ENCODE measurements at places on chromosomes 6 and 20.

DNA sequence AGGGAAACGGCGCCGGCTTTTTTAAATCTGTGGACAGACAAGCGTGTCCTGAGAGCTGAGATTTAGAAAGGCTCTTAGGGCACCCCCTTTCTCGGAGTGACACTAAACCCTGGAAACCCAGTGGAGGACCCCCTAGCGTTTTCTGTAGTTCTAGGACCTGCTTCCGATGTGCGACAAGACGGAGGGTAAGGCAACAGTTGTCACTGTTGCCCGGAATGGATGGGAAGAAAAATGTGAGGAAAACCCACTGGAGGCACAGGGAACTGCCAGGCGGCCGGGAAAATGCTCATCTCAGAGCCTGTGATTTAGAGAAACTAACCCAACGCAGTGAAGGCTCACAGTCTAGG is 551 bp upstream of the ATP5F1E start:
- DNase-seq = no peak

DNA sequence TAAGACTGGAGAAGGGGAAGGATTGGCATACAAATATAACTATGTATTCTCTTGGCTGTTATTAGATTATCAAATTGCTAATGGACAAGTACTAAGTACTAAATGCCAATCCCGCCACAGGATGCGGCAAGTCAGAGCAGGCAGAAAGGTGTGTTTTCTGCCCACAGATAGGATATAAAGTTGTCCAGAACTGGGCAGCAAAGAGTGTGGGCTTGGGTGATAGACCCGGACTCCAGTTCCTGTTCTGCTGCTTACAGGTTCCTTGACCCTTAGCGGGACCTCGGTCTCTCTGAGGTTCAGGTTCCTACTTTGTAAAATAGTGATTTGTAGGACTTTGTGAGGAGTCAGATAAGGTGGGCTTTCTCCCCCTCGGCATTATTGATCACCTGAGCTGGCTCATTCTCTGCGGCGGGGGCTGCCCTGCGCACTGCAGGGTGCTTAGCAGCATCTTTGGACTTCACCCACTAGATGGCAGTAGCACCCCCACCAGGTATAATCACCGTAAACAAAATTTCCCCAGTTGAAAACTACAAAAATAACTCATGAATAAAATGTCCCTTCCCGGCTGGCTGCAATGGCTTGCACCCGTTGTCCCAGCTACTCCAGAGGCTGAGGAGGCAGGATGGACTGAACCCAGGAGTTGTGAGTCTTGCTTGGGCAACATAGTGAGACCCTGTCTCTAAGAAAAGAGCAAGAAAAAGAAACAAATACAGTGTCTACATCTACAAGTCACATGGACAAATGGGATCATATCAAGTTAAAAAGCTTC is 193.1 kb downstream of the DOK5 start:
- peak; percentile 36 for DNase-seq

- DNase-seq = no peak
Observed at GRCh38 chr6:6469074-6469473, 119.4 kb upstream of the LY86 start.

DNA sequence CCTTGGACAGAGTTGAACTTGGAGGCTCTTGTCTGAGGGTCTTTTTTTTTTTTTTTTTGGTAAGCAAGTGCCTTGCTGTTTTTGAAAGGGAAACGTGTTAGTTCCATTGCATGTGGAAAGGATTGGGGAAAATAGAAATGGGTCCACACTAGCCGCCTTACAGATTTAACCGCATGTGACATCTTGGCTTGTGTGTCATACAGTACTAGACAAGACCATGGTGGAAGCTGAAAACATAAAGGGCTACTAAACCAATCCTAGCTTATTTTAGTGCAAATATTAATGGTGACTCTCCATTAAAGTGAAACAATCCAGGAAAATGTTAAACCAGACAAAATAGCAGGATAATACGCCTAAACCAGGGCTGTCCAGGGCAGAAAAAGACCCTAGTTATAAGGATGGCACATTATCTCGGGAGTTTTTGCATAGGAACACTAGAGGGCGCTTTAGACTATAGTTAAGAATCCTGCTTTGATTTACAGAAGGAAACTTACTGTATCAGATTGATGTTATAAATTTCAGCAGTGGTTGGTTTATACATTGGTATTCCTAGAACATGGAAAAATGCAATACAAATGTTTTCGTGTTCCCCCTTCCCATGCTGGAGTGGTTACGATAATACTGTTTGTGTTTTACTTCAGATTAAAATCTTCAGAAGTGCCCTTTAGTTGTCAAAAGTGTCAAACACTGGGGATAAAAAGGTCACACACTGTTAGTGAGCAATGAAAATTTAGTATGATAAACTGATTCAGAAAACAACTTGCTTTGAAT is 59.8 kb upstream of the DEK start:
- DNase-seq = no peak

GRCh38 chr6:87430499-87430898 is 22.7 kb downstream of the CFAP206 start:
- DNase-seq = no peak

DNA sequence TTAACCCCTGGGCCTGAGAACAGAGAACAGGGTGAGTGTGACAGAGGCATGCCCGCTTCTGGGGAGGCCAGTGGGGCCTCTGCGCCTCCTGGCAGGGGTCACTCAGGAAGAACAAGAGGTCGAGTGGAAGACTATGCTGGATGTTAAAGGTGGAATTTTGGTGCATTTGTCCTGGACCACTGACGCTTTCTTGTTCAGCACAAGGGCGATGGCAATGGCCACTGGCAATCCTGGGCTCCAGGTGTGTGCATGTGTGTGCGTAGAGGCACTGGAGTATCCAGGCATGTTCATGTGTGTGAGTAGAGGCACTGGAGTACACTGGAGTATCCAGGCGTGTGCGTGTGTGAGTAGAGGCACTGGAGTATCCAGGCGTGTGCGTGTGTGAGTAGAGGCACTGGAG is 23.5 kb upstream of the NPBWR2 start:
- no peak for DNase-seq

- no peak for DNase-seq
Observed at GRCh38 chr20:15596220-15596890, 976.9 kb downstream of the KIF16B start.

- DNase-seq = no peak
Observed at GRCh38 chr6:106156863-106157262, 70.7 kb downstream of the PRDM1 start.

GRCh38 chr20:38799203-38799602 is 6.3 kb upstream of the PPP1R16B start:
- no peak for DNase-seq

DNA sequence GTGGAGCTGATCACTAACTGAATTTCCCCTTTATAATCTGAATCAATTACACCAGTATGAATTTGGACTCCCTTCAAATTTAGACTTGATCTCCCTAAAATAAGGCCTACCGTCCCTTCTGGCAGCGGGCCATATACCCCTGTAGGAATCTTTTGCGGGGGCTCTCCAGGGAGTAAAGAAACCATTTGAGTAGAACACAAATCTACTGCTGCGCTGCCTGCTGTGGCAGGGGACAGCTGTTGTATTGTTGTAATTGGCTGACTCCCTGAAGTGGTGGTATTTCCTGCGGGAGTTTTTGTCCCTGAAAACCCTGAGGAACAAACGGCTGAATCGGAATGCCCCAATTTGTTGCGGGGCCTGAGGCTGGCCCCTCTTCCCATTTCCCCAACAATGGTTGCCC is 16.0 kb upstream of the PTCRA start:
- DNase-seq = no peak

DNA sequence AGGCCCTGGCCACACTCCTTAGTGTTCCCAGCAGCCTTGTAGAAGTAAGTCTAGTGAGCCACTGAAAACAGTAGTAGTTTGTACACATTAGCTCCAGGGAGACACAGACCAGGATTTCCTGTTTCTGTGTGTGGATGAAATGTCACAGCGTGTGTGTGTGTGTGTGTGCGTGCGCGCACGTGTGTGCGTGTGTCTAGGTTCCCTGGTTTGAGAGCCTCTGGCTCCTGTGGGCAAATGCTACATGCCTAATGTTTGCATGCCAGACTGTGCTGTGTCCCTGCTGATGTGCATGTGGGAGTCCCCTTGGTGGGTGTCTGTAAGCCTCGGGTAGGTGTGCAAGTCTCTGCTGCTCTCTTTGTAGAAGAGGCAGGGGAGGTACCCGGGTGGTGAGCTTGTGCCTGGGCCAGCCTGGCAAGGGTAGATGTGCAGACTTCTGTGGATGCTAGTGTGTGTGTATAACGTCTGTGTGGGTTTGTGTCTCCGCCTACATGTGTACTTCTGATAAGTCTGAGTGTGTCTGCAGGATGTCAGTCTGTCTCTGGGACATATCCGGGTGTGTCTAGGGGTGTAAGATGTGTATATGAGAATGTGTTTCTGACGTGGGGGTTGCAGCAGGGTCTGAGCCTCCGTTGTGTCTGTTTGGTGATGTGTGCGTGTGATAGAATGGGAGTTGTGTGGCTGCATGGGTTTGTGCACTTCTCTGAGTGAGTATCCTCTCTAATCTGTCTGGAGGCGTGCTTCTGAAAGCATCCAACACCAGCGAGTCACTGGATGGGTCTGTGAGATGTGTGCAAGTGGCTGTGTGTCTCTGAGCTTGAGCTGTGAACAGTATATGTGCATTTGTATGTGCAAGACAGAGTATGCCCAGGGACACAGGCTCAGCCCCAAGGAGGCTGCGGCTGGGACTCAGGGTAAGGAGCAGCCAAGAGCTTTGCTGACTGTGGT is 19.0 kb upstream of the TLDC2 start:
- DNase-seq = no peak

GRCh38 chr6:166058064-166058739 is 109.4 kb downstream of the TBXT start:
- no peak for DNase-seq

GRCh38 chr6:143822584-143823024 is 20.5 kb upstream of the LTV1 start:
- DNase-seq = no peak

DNA sequence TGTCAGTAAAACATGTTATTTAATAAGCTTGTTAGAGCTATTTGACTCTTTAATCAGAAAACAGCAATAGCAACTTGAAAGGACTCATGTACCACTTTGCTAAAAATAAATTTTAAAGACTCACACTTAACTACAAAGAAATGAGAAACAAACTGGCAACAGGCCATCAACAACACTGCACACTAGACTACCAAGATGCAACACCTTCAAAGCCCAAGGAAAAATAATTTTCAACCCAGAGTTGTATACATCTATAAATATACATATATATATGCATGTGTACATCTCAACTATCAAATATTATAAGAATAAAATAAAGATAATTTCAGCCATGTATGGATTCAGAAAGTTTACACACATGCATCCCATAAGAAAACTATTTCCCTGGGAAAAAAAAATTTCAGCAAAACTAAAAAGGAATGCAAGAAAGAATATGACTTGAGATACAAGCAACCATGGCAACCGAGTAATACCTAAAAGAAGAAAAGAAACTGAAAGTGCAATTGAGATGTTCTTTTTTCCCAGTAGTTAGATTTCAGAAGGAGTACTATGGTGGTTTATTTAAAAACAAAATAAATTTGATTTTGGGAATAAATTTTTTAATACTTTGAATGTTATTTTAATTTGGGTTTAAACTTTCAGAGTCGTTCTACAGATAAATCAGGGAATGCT is 303.8 kb downstream of the UBE3D start:
- DNase-seq = no peak

GRCh38 chr20:9635750-9636149 is 121.4 kb downstream of the LAMP5 start:
- no peak for DNase-seq

- no peak for DNase-seq
Observed at GRCh38 chr6:44138717-44139350, 11.5 kb downstream of the TMEM63B start.

GRCh38 chr6:142304241-142304640 is 2.4 kb downstream of the ADGRG6 start:
- no peak for DNase-seq

- no peak for DNase-seq
Observed at GRCh38 chr6:24925661-24926060, 10.1 kb downstream of the RIPOR2 start.

DNA sequence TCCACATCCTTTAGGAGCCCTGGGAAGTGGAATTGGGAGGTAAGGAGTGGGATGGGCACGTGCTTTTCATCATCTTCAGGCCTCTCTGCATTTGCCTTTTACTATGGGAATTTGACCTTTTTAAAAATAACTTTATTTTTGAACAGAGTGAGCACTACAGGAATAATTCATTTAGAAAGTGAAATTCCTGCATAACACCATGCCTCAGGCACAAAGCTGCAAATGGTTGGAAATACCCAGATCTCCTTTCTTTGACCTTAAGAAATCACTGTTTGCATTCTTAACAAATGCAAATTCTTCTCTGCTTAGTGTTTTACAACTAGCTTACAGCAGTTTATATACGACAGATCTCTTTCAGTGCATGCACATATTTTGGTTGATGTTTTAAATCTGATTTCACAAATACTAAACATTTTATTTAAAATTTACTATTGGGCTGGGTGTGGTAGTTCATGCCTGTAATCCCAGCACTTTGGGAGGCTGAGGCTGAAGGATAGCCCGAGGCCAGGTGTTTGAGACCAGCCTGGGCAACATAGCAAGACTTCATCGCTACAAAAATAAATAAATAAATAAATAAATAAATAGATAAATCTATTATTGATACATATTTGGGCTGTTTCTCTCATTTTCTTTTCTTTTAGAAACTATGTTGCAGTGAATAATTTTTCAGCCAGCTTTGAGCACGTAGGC is 24.5 kb downstream of the CST8 start:
- no peak for DNase-seq

DNA sequence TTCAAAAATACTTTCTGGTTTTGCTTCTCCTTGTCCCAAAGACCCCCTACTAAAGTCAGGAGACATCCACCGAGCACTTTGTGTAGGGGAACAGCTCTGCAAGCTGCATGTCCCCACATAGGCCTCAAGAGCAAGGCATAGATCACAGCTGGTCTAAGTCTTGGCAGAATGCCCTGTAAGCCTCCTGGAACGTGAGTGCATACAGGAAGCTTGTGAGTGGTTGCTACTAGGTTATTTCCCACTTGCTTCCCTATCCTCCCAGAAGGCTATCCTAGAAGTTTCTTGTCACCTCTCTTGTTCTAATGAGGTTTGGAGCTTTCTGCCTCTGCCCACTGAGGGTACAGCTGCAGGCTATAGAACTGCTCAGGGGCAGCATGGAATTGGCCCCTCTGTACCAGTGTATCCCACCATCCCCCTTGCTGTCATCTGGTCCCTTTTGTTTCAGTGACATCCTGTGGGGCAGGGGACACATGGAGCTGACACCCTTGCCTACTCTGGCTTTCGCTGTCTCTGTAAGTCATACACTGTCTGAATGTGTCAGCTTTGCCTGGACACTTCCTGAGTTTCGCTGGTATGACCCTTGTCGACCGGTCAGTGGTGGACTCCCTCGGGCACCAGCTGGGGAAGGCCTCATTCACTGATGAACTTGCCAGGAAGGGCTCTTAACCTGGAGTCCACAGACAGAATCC is 35.6 kb upstream of the KCNK16 start:
- no peak for DNase-seq

DNA sequence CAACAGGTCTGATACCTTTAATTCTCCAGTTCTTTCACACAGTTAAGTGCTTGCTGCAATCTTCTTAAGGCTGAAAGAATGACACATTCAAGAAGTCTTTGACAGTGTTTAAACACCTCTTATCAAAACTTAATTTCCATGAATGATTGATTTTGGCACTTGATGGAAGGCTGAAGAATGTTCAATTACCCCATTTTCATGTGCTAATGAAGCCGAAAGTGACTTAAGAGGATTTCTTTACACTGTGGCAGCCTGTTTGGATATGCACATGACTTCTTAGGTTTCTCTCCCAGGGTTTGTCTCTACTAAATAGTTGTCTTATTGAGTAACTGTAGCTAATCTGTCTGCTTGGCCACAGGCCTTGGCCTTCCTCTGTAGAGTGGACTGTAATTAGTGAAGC is 81.1 kb upstream of the PRDM1 start:
- no peak for DNase-seq

GRCh38 chr20:17810062-17810631 is 110.4 kb downstream of the BANF2 start:
- no peak for DNase-seq

GRCh38 chr6:153312634-153313033 is 181.6 kb upstream of the RGS17 start:
- no peak for DNase-seq
